Retina (tissue), 1 donor: ENCODE measurements at places on chromosomes 5 and 9.

DNA sequence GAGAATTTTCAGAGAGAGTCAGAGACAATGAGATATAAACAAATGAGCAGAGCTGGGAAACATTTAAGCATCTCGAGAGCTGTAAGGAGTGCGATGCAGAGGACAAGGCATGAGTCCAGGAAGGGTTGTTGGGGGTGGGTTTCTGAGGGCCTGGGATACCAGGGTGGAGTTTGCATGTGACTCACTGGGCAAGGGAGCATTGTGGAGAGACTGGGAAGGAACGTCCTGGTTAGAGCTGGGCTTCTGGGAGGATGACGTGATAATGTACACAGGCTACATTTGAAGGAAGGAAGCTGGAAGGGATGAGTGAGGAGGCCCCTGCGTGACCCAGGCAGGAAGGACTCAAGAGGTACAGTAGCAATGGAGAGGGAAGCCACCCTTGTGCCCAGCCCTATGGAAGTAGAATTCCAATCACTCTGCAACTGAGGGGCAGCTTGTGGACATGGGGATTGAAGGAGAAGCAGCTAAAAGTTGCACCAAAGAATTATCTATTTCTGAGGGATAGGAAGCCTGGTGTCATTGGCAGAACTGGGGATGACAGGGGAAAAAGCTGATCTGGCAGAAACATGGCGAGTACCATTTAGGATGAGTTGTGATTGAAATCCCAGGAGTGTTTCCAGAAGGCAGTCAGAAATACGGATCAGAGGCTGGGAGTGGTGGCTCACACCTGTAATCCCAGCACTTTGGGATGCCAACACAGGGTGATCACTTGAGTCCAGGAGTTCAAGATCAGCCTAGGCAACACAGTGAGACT, 59.3 kb upstream of the AFAP1L1 start:
- no peak for DNase-seq

- no peak for DNase-seq
These were observed 112.1 kb downstream of the ADRB2 start for GRCh38 chr5:148938522-148938882.

DNA sequence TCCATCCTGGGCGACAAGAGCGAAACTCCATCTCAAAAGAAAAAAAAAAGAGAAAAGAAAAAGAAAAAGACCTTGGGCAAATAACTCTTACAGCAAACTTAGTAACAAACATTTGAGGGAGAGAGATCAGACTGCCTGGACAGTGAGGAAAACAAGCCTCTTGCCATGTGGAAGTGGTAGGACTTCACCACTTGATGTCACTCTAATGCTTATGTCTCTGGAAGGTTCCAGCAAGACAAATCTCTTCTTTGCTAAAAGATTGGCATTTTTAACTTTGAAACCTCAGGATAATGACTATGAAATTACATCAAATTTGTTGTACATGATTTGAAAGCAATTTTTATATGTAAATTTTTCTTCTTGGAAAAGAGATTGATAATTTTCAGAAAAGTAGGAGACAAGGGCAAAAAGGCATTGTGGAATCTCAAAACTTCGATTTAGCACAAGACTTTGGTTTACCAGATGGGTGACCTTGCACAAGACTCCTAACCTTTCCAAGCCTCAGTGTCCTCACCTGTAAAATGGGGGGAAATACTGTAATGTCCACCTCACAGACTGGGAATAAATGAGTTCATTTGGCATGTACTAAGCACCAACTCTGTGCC, 5.4 kb downstream of the ACTL7B start:
- no peak for DNase-seq

DNA sequence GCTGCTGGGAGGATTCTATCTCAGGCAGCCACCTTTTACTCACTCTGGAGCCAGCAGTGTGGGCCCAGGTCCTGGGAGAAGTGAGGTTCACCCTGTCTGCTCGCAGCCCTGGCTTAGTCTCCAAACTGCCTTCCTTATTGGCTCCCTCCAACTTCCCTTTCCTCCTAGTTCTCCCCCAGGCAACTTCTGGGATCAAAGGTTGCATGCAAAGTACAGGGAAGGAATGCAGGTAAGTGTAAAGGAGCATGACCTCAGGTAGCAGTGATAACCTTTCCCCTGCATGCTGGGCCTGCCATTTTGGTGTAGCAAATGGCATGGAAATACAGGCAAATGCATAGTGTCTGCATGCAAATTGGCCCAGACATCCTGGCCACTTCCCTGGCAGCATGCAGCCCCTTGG, 53.8 kb upstream of the ARAP3 start:
- DNase-seq: no peak

- peak; percentile 83 for DNase-seq
These were observed 2.0 kb downstream of the PROB1 start for GRCh38 chr5:139392678-139393496.

DNA sequence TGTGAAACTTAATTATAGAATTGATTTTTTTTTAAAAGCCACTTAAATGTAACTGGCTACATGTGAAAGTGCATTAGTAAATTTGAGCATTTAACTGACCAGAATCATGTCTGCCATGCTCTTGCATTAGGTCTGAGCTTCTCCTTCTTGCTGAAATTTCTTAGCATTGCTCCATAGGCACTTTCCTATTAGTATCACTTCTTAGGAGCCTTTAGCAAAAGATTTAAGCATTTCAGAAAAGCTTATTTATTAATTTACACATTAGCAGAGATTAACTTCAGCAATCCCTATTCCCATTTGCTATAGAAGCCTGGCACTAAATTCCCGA, 211.0 kb downstream of the SNX18 start:
- DNase-seq: no peak

GRCh38 chr5:141941779-141942178, 16.2 kb downstream of the PCDH12 start:
- no peak for DNase-seq

- no peak for DNase-seq
These were observed 6.5 kb upstream of the FBXO10 start for GRCh38 chr9:37582548-37583157.

- DNase-seq: peak; percentile 60
These were observed 52.7 kb downstream of the RXRA start for GRCh38 chr9:134378901-134379338.

DNA sequence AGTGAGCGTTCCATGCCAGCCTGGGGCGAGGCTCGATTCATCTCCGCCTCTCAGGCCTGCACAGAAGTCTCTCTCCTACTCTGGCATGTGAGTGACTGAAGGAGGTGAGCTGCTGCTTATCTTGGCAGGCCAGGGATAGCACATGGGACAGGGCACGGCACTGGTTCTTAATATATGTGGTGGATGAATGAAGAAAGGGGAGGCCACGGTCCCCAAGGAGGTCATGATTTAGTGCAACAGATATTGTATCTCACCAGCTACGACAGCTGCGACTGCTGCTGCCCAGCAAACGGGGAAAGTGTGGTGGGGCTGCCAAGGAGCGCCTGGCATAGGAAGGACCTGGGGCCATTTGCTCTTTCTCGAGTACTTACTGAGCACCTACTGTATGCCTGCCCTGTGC, 19.3 kb upstream of the MAPK9 start:
- DNase-seq: no peak
